ENCODE measurements at places on chromosomes 5 and 9.
A peak's percentile ranks its signal among the peaks of the same experiment; 100 is the strongest.

GRCh38 chr5:92922231-92922967 lies 658.6 kb downstream of the NR2F1-AS1 start:
- DNase-seq: no peak

DNA sequence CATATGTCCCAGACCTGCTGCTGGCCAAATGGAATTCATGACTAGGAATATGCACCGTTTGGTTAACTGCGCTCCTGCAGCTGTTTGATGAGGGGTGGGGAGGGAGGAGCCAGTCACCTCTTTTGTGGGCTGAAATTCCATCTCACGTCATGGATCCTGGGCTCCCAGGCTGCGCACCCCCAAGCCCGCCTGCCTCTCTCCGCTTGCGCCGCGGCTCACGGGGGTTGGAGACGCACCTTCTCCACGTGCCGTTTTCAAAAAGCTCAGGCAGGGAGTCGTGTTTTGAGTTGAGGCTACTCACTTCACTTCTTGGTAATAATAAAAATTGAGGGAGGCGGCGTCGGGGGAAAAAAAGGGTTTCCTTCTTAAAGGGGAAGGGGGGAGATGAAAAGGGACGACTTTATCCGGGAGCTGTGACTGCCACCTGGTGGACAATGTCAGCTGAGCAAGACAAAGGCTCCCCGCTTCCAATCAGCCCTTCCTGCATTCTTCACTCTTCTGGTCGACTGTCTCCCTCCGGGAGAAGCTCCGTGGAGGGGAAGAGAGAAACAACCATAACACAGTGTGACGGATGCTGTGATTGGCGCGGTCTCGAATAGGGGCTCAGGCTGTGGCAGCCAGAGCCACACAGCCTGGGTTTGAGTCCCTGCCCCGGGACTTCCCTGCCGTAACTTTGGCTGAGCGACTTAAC lies 15.9 kb upstream of the C5orf47 start:
- peak; percentile 51 for DNase-seq

- no peak for DNase-seq
Observed at GRCh38 chr5:169668732-169669131, 31.7 kb downstream of the DOCK2 start.

DNA sequence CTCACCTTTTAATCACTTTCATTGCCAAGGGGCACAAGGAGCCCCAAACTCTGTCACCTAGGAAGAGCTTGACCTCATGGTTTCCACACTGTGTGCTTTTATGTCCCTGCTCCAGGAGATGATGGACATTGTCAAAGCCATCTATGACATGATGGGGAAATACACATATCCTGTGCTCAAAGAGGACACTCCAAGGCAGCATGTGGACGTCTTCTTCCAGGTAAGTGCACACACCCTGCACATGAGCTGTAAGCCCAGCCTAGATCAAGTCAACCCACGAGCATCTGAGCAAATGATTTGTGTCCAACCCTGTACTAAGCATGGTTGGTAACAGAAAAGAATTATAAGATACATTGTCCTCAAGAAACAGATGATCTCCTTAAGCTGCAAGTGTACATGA lies 50.8 kb upstream of the GABRP start:
- DNase-seq: no peak

- peak; percentile 16 for DNase-seq
Observed at GRCh38 chr5:62093976-62094375, 212.0 kb upstream of the KIF2A start.

DNA sequence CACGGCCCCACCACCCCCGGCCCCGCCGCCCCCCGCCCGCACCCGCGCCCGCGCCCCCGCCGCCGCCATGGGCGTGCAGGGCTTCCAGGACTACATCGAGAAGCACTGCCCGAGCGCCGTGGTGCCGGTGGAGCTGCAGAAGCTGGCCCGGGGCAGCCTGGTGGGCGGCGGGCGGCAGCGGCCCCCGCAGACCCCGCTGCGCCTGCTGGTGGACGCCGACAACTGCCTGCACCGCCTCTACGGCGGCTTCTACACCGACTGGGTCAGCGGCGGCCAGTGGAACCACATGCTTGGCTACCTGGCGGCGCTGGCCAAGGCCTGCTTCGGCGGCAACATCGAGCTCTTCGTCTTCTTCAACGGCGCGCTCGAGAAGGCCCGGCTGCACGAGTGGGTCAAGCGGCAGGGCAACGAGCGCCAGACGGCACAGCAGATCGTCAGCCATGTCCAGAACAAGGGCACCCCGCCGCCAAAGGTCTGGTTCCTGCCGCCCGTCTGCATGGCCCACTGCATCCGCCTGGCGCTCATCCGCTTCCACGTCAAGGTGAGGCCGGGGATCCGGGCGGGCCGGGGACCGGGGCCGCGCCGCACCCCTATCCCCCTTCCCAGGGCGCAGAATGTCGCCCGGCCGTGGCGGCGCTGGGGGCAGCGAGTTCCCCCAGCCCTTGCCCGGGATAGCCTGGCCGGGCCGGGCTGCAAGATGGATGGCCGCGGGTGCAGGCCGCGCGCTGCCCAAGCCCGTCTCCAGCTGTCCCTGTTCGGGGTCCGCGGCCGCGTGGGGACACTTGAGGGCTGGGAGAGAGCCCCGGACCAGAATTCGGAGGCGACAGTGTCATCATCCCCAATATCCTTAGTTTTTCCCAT lies 594 bp downstream of the FAM120A start:
- DNase-seq: no peak

- peak; percentile 13 for DNase-seq
Observed at GRCh38 chr9:70131296-70131695, 87.6 kb downstream of the MAMDC2 start.

DNA sequence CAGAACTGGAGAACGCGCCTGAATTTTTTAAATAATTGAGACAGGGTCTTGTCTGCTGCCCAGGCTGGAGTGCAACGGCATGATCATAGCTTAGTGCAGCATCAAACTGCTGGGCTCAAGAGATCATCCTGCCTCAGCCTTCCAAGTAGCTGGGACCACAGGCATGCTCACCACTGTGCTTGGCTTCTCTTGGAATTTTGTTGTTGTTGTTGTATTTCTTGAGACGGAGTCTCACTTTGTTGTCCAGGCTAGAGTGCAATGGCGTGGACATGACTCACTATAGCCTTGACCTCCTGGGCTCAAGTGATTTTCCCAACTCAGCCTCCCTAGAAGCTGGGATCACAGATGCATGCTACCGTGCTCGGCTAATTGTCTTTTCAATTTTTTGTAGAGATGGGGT lies 58.4 kb upstream of the DAB2IP start:
- DNase-seq: no peak

GRCh38 chr9:99181621-99182020 lies 40.1 kb downstream of the ALG2 start:
- DNase-seq: no peak

DNA sequence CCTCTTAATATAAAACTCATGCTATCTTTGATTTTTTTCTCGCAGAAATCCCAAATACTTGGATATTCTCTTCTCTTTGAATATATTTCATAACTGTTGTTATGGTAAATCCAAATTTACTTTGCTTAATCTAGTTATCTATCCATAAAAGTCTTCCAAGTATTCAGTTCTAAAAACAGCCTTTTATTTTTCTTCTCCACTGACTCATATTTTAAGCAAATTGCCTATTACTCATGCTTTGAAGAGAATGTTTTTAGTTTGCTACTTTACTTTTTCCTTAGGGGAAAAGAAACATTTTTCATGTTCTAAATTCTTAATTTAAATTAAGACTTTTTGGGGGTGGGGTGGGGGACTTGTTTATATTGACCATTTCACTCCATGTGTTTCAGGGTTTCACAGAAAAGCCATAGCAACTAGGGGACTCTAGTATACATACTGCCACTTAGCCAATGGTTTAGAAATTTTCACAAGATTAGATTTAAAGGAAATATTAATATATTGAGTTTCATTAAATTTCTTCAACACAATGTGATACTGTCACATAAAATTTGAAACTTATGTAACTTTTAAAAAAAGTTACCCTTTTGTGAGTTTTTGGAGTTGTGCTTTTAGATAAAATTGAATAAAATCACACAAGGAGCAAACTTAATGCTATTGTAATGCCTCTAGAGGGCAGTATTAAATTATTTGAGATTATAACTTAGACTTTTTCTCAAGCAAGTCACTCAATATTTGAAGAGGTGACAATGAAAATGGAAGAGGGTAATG lies 545.8 kb upstream of the ARRDC3 start:
- peak; percentile 56 for DNase-seq

DNA sequence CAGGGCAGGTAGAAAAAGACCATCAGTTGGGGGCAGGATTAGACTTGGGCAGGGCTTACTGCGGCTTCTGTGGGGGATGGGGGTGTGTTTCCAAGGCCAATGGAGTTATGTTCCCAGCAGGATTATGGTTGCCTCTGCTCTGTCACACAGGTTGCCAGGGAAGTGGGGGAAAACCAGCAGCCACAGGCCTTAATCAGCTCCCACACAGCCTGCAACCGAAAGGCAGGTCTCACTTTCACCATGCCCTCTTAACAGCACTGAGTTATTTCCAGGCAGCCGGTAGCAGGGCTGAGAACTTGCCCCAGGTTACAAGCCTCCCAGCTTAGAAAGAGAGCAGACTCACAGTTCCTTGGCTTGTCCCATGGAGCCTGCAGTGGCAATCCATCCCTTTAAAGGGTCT lies 205.5 kb downstream of the FGF10 start:
- DNase-seq: no peak

DNA sequence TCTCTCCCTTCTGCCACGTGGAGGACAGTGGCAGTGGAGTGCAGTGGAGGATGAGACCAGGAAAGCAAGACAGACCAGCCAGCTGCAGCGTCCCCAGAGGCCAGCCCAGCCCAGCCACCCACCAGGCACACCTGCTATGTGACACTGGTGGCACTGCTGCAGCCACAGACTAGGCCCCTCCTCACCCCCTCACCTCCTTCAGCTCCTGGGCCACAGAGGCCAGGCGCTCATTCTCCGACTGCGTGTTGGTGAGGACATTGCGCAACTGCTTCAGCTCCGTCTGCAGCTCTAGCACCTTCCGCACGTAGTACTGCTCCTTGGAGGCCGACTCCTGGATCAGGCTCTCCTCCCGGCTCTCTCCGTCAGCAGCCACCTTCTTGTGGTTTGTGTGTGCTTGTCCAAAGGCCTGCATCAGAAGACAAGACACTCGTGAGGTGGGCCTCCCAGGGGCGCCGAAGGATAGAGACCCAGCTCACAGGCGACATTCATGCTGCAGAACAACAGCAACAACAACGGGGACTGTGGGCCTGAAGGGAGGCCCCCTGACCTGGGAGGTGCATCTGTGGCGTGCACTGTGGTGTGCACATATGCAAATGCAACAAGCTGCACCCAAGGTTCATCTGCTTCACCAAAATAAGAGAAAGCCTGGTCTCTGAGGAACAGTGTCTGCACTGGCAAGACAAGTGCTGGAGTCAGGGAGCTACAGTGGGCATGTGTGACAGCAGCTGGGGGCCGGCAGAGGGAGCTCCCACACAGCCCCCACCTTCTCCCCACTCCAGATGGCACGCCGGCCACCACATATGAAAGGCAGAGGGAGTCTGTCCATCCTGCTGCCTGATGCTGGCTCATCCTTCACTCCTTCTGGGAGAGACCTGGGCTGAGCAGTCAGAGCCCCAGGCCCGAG lies 35.5 kb downstream of the BICD2 start:
- no peak for DNase-seq

GRCh38 chr5:60888359-60889061 lies 44.4 kb upstream of the ELOVL7 start:
- DNase-seq: no peak

- no peak for DNase-seq
Observed at GRCh38 chr5:142821733-142822487, 51.7 kb downstream of the ARHGAP26 start.

GRCh38 chr9:111232997-111233790 lies 96.8 kb downstream of the OR2K2 start:
- DNase-seq: no peak

- no peak for DNase-seq
Observed at GRCh38 chr5:178525906-178526732, 64.1 kb downstream of the COL23A1 start.

GRCh38 chr5:142863856-142864255 lies 93.7 kb downstream of the ARHGAP26 start:
- no peak for DNase-seq

GRCh38 chr9:120441426-120442307 lies 138.3 kb downstream of the CDK5RAP2 start:
- DNase-seq: no peak

- no peak for DNase-seq
Observed at GRCh38 chr9:37948417-37948980, 44.6 kb upstream of the SLC25A51 start.

DNA sequence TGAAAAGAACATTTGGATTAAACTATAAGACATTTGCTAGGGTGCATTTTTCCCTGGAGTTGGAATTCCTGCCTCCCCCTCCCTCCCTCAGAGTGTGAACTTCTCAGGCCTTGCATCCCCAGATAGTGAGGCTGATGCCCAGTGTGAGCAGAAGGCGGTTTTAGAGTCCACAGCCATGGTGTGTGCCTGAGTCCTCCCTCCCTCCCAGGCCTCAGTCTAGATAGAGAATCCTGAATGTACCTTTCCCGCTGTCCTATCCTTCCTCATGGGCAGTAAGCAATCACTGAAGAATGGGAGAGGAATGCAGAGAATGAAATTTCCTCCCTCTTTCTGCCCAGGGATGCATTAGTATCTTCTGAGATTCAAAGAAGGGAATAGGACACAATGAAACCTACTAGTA lies 108.5 kb downstream of the RASGRF2 start:
- DNase-seq: no peak

- no peak for DNase-seq
Observed at GRCh38 chr5:56053363-56053762, 58.6 kb upstream of the IL6ST start.

GRCh38 chr5:99020698-99021048 lies 91.9 kb upstream of the CHD1 start:
- no peak for DNase-seq

- no peak for DNase-seq
Observed at GRCh38 chr5:143078313-143078712, 308.1 kb downstream of the ARHGAP26 start.

DNA sequence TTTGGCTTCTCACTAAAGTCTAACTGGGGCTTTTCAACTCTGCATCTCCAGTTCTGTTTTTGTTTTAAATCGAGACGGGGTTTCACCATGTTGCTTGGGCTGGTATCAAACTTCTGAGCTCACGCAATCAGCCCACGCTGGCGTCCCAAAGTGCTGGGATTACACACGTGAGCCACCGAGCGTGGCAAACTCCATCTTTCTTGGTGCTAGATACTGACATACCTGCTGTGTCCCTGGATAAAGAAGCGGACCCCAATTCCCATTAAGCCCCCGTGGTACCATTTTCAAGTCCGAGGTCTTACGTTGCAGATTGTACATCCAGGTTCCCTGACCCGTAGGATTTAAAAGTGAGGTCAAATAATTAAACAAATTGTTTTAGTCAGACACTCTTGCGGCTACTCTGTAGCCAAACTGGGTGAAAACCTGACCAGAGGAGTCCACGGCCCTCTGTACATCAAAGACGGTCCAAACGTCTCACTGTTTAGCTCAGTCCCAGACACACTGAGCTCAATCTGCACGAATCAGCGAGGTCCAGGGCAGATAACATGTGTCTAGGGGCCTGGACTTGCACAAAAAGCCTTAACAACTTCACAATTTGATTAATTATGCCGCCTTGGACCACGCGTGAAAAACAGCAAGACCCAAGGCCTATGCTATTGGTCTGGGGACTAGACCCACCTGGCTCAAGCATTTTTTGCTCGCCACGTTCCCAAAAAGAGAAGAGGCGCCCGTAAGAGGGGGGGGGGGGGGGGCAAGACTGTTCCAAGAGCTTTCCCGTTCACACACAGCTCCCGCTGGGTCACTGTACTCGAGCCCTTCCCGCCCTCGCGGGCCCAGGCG lies 727 bp upstream of the DNAJA1 start:
- DNase-seq: no peak

- DNase-seq: no peak
Observed at GRCh38 chr5:53017794-53018391, 28.7 kb downstream of the ITGA2 start.
